ENCODE measurements at places on chromosomes 5 and 9.

- DNase-seq = no peak
Measured at GRCh38 chr9:72144756-72145492, 4.3 kb upstream of the GDA start.

- no peak for DNase-seq
Measured at GRCh38 chr5:107103522-107103921, 567.2 kb downstream of the EFNA5 start.

DNA sequence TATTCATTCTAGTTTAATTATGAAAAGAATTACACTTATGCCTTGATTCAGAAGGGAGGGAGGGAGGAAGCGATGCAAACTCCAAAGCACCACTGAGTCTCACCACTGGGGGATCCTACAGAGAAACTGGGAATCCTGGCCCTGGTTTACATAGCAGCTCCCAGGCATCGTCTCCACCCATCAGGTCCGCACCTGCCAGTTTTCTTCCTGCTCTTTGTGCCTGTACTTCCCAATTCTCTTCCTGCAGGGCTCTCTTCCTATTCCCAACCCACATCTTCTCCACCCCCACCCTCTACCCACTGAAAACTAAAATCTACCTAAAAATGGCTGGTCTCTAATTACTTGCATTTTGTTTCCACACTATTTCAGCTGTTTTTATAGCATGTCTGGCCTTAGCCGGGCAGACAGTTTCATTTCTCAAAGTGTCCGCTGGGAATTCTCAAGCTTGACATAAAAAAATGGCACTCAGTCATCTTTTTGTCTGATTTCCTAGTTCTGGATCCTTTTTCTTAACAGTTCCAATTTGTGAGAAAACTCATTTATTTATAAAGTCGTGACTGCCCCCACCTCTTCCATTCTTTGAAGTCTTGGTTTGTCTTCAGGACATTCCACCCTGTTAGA, 1.6 kb upstream of the TNIP1 start:
- no peak for DNase-seq

DNA sequence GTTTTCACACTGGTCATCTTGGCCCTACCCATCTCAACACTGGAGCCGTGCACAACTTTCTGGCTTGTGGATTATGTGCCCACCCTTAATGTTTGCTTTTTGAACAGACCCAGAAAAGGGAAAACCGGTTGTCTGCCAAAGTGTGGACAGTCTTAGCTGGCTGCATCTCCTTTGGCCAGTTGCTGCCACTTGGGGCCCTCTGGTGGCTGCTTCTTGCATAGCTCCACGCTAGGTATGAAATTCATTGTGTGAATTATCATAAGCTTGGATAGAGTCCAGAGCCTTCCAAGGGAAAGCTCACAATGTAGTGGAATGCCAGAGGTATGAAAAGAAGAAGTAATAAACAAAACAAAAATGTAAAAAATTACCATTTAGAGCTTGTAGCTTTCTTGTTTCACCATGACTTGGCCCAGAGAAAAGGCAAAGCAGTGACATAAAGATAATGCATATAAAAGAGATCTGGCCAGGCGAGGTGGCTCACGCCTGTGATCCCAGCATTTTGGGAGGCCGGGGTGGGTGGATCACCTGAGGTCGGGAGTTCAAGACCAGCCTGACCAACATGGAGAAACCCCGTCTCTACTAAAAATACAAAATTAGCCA, 12.5 kb upstream of the SLC36A3 start:
- peak; percentile 78 for DNase-seq

DNA sequence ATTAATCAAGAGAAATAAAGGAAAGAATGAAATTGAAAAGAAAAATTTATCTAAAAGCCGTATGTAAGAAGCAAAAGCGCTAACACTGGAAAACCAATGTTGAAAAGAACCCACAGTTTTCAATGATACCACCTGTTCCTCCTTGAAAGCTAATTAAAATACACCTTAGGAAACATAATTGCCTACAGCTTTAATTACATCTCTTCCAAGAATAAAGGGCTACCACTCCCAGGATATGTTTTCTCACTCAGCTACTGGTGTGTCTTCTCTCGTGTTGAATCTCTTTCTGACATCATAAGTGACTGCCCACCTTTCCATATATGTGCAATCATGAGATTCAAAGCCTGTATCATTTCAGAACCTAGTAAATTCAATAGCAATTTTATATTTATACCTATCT, 880.6 kb upstream of the DMAC1 start:
- DNase-seq = no peak

DNA sequence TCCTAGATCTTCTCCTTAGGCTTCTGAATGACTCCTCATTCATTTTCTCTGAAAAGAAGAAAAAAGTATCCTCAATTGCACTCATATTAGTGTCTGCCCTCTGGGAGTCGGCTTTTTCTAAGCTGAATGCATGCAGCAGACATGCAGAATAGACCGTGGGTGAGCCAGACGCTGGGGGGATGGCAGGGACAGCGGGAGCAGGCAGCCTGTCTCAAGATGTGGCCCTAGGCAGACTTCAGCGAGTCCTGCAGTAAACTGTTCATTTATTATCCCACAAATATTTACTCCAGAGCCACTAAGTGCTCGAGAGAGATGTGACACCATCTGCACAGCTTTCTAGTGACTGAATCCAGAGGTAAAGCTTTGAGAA, 164.9 kb upstream of the RAI14 start:
- no peak for DNase-seq

- no peak for DNase-seq
Measured at GRCh38 chr5:154580422-154580821, 102.4 kb upstream of the HAND1 start.

GRCh38 chr5:56523790-56524575, 290.9 kb upstream of the ANKRD55 start:
- DNase-seq = no peak

- DNase-seq = no peak
Measured at GRCh38 chr5:135537271-135537670, 1.5 kb upstream of the NEUROG1 start.

DNA sequence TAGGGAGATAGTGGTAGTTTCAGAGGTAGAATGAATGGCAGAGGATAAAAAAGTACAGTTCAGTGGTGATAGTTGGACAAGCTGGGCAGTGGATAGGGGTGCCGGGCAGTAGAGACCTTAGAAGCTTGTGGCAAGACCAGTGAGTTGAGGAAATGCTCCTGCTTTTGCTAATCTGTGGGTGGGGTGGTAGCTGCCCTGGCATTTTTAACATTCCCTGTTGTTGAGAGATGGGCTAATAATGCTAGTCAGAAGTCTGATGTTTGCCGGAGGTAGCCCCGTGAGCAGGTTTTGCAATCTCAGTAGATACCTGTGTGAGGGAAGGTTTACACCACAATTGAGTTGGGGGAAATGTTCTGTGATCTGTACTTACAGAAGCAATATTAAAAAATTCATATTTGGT, 91.1 kb downstream of the TRIO start:
- DNase-seq = no peak

- DNase-seq = no peak
Measured at GRCh38 chr9:135183069-135183468, 95.6 kb downstream of the OLFM1 start.

DNA sequence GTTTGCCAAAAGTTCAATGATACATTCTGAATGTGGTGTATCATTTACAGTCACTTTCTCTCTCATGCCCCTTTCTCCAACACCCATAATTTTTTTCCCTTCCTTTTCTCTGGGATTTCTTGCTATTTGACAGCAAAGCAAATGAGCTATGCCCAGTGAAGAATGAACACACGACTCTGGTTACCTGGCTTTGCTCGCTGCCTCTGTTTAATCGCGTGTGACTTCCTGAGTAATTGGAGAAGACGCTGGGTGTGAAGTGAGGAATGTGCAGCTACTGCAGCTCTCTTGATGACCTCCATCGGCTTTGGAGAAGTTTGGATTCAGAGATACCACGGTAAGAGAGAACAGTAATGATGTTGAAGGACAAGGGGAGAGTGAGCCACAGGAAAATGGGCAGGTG, 651.8 kb downstream of the KIF4B start:
- DNase-seq = no peak

DNA sequence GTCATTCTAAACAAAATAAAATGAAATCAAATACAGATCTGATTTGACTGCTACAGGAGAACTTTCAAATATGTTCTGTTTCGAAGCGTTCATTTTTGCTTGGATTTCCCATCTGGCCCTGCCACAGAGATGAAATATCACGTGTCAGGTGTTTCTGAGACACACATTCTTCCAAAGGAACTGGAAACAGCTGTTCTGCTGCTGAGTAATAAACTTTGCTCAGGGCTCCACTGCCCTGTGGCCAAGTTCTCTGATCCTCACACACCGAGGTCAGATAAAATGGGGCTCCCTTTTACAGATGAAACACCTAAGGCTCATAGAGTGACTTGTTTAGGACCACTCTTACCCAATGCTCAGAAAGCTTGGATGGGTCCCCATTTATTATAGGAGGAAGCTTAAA, 42.5 kb downstream of the FRMPD1 start:
- no peak for DNase-seq
